Vagina (tissue), 2 donors: ENCODE measurements at places on chromosomes 6 and 20.

- no peak for DNase-seq
Observed at GRCh38 chr6:43861212-43861894, 91.3 kb downstream of the VEGFA start.

DNA sequence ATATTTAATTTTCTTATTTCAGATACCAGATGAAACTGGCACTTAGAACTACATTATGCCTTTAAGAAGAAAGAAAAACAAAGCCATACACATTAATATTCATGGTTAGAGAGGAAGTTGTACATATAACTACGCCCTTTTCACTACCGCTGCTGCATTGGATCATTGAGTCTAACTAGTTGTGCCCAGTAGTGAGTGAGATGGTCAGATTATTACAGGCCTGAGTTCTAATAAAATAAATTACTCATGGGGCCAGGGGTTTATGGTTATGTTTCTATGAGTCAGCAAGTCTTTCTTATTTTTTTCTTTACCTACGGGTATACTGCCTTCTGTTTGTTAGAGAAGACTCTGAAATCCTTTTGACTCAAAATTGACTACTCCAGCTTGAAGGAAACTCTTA is 11.5 kb downstream of the RIOK1 start:
- no peak for DNase-seq

- DNase-seq, result no peak
Observed at GRCh38 chr6:163455552-163455951, 41.0 kb downstream of the QKI start.

DNA sequence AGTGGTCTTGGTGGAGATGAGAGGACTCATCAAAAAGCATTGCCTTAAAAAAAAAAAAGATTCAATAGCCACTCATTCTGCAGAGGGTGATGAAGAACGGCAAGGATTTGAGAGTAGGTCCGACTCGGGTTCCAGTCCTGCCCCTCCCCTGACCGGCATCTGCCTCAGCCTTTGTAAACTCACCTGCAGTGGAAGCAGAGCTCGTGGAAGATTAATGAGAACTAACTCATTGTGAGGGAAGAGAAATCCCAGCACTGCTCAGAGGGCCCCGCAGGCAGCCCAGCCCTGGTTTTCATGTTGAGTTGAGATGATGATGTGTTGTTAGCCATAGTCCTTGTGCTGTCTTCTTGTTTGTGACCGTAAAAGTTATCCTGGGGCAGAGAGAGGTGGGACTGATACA is 59.4 kb downstream of the GCNT2 start:
- DNase-seq, result no peak

GRCh38 chr20:56504373-56505005 is 20.1 kb upstream of the FAM209A start:
- DNase-seq, result no peak

DNA sequence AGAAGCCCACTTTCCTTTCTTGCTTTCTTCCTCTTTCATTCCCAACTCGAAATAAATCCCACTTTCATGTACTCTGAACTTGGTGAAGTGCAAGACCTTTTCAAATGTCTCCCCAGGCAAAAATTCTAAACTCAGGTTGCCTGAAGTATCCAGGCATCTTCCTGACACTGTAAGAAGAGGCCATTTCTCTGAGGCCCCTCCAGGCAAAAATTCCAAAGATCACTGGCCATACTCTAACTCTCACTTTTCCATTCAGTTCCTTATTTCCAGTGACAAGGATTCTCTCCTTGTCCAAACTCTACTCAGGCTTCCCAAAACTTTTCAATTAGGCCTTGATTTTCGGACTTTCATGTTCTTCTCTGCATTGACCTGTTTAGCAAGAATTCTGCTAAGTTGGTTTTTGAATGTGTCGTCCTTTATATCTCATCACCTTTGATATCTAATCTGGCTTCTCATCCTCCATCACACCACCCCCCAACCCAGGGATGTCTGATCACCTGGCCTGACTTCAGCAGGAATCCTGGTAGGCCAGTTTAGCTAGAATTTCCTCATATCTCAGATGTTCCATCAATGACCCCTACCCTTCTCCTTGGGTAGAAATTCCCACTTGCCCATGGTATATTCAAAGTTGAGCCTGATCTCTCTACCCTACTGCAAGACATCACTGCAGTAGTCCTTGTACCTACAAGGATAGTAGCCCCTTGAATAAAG is 124.9 kb downstream of the RCAN2 start:
- no peak for DNase-seq
